Spleen (tissue), 13 donors: ENCODE measurements at places on chromosomes 2 and 18. TPM values are rescaled to one million over a fixed set of nuclear protein-coding genes. Genes with fewer than 3 reads are reported as not detected.

DNA sequence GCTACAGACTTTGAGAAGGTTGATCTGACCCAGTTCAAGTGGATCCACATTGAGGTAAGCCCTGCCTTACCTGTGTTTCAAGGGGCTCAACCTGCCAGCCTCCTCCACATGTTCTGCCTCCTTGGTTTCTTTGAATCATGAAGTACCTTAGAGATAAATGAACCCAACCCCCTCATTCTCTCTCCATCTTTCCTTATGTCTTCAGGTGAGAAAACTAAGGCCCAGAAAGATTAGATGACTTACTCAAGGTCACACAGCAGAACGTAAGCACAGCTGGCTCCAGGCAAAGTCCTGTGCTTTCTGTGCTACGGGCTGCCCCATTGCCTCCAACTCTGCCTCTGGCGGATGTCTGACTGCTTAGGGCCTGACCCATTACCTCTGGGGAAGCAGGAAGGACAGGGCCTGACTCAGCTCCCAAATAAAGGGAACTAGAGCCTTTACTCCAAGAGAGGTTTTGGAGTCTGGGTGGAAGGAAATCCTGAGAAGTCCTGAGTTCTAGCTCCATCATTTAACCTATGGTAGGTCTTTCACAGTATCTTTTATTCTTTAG, 10.3 kb downstream of the KHK start:
- peaks cover 3% of the 10 kb centered on the region for H3K36me3 ChIP-seq
- H3K4me3 ChIP-seq, result no peak overlapping the region
- no peak for DNase-seq
- H3K4me1 ChIP-seq, result peaks cover 21% of the 10 kb centered on the region
- H3K27me3 ChIP-seq, result no peaks in the 10 kb centered on the region
- H3K27ac ChIP-seq, result no peak overlapping the region

GRCh38 chr2:129239141-129239540, 740.3 kb upstream of the RAB6C start:
- no peaks in the 10 kb centered on the region for H3K36me3 ChIP-seq
- H3K27me3 ChIP-seq, result no peaks in the 10 kb centered on the region
- H3K4me3 ChIP-seq, result no peak overlapping the region
- H3K4me1 ChIP-seq, result no peaks in the 10 kb centered on the region

TGFA gene
- polyA plus RNA-seq, result 2.0 TPM

GAL3ST2 gene
- not detected for polyA plus RNA-seq
